AG04449 (cell line): ENCODE measurements at places on chromosomes 3 and 15.

GRCh38 chr3:105915524-105915923 lies 46.7 kb upstream of the CBLB start:
- DNase-seq, result no peak

- DNase-seq, result no peak
These were observed 26.9 kb downstream of the NEK10 start for GRCh38 chr3:27342267-27342666.

DNA sequence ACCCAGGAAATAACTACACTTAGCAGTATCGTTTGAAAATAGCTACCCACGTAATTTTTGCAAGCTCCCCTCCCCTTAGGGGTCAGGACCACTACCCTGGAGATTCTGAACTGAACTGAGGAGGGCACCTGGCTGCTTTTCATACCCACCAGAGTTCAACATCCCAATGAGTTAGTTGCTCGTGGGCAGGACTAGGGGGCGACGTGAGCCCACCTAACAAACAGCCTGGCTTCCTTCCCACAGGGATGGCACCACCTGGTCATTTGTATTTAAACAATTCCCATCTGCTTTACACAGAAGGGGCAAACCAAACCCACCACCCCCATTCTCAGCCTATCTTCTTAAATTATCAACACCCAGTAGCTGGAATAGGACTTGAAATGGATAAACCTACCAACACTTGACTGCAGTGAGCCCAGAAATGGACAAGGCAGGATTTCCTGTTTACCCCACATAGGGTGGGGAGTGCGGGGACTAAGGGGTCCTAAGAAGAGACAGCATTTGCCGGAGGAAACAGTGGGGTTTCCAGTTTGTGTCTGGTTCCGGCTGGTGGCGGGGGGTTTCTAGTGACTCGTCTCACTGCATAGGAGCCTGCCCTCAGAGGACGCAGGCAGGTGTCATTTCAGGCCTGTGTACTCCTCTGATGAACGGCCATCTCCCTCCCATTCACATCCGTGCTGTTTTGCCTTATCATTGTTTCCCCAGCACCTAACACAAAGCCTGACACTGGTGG lies 11.6 kb upstream of the VGLL4 start:
- no peak for DNase-seq

- DNase-seq, result no peak
These were observed 22.5 kb downstream of the GABRA5 start for GRCh38 chr15:26889298-26889898.

DNA sequence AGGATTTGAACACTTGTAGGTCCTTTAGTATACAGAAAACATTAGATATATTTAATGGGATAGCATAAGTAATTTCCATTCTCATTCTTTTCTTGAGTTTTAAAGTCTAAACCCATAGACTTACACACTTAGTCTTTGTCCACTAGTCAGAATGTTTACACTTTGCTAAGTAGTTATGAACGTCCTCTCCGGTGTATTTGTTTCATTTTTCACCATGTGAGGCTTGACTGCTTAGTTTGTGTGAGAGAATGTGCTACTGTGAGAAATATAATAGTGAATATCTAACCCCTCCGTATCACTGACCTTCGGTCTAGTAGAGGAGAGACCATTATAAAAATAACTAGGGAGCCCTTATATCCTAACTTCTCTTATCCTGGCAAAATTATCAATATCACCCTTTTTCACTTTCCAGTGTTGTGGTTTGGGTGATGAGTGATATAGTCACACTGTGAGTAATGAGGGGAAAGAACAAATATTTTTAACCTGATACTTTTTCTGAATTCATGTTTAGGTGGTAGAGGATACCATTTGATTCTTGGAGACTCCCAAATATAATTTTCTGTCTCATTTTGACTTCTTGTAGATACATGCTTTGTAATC lies 122.4 kb downstream of the UBE2E2 start:
- DNase-seq, result no peak

DNA sequence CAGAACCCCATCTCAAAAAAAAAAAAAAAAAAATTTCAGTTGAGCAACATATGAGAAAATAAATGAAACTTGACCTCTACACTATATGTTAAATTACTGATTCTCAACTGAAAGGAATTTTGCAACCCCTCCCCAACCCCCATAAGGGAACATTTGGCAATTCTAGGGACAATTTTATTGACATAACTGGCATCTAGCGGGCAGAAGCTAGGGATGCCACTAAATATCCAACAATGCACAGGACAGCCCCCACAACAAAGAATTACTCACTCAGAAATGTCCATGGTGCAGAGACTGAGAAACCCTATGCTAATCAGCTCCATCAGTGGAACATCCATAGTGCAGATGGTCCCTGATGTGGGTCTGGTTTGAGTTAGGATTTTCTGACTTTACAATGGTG lies 58.2 kb upstream of the OXTR start:
- no peak for DNase-seq

DNA sequence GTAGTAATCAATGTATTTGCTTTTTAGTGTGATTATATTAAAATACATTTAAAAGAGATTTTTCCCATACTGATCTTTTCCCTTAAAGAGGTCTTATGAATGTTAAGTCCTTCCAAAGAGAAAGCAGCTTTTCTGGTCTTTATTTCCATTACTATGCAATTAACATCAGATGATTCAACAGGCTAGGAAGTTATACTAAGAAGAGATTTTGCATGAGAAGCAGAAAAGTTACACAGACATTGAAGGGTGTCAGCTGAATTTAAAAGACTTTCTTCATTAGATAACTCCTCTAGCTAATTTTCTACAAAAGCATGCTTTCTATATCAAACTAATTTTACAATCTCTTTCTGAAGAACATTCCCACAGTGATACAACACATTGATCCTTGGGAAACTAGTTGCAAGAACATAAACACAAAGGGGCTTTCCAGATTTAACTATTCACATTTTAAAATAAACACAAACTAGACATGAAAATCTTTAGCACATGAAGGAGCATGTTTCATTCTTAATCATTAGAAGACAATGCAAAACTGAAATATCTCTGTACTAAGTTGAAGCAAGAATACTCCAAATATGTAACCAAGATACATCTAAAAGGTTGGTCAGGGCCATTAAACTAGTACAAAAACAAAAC lies 965.8 kb downstream of the ROBO1 start:
- no peak for DNase-seq

GRCh38 chr3:21673393-21673792 lies 77.6 kb downstream of the ZNF385D start:
- DNase-seq, result no peak

GRCh38 chr3:49841806-49842205 lies 14.6 kb downstream of the TRAIP start:
- DNase-seq, result no peak

DNA sequence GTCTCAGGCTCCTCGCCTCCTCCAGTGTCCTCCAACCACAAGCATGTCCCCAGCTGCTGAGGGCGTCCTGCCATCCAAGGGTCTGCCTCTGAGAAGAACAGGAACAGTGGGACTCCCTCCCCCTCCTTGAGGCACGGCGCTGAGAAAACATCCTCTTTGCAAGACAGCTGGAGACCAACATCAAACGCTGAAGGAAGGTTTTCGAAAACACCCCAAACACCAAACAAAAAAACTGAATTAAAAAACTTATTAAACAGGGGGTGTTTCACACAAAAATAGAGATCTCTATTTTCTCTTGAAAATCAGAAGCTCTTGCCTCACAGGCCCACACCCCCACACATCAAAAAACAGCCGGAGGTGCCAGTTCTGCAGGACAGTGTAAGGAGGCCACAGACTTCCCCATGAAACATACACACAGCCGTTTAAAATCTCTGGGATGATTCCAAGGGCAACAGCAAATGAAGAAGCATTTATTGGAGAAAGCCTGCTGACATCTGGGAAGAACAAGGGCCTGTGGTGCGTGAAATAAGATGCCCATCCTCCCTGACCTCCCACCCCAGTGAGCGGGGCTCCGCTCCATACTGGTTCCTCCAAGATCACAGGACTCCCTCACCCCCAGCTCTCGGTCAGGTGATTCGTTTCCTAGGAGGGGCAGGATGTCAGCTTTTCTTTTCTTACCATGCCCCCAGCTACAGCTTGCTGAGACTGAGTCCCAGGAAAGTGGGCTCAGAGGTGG lies 71.3 kb downstream of the NUP210 start:
- no peak for DNase-seq

GRCh38 chr3:174863488-174863887 lies 4.4 kb downstream of the NAALADL2 start:
- DNase-seq, result no peak

GRCh38 chr3:127914584-127914983 lies 448 bp upstream of the KBTBD12 start:
- DNase-seq, result no peak

DNA sequence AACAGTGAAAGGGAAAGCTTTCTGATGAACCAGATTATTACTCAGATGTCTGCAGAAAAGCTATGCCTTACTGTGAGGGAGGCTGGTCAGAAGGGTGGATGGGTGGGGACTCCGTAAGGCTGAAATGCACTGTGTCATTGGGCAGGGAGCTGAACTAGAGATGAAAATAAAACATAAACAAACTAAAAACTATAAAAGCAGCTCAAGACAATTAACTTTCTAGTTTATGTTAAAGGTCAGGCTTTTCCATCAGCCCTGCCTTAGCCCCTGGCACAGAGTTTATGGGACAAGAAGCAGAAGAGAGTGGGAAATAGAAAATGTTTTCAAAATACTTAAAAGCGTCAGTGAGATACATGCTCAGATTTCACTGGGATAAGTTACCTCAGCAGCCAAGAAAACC lies 310.0 kb upstream of the UBE2E2 start:
- no peak for DNase-seq

DNA sequence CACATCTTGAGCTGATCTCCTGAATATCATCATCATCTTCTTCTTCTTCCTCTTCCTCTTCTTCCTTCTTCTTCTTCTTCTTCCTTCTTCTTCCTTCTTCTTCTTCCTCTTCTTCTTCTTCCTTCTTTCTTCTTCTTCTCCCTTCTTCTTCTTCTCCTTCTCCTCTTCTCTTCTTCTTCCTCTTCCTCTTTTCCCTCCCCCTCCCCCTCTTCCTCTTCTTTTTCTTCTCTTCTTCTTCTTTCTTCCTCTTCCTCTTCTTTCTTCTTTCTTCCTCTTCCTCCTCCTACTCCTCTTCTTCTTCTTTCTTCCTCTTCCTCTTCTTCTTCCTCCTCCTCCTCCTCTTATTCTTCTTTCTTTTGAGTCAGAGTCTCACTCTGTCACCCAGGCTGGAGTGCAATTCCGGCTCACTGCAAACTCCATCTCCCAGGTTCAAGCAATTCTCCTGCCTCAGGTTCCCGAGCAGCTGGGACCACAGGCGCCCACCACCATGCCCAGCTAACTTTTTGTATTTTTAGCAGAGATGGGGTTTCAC lies 197.9 kb upstream of the NANOGP8 start:
- no peak for DNase-seq
